ENCODE measurements at places on chromosomes 5 and 9. TPM values are rescaled to one million over a fixed set of nuclear protein-coding genes. Genes with fewer than 3 reads are reported as not detected.

The GDF9 gene
- total RNA-seq = 0.17 TPM

The GABRA6 gene
- total RNA-seq = not detected

The TMEM215 gene
- total RNA-seq = not detected

The BAAT gene
- 0.32 TPM for total RNA-seq

The FAM219A gene
- total RNA-seq = 16.9 TPM

The KCNN2 gene
- total RNA-seq = 0.07 TPM
